BJ (cell line): ENCODE measurements at places on chromosomes 6 and 20. TPM values are rescaled to one million over a fixed set of nuclear protein-coding genes. Genes with fewer than 3 reads are reported as not detected.

The SSTR4 gene
- not detected in 2 replicates for polyA plus RNA-seq

The TFEB gene
- polyA plus RNA-seq: 13.2 and 21.9 TPM in 2 replicates

The ME1 gene
- polyA plus RNA-seq: 5.5 and 11.3 TPM in 2 replicates

The RNF114 gene
- polyA plus RNA-seq: 53.6 and 54.1 TPM in 2 replicates

The CCM2L gene
- not detected in 2 replicates for polyA plus RNA-seq

The SRSF6 gene
- polyA plus RNA-seq: 76.1 and 121 TPM in 2 replicates

The PAX1 gene
- not detected in 2 replicates for polyA plus RNA-seq

The SOX18 gene
- not detected in 2 replicates for polyA plus RNA-seq

The RAET1L gene
- polyA plus RNA-seq: not detected in 2 replicates

The C6orf89 gene
- 66.0 and 71.4 TPM in 2 replicates for polyA plus RNA-seq

The DACT2 gene
- polyA plus RNA-seq: not detected in 2 replicates

The BPIFA1 gene
- polyA plus RNA-seq: not detected in 2 replicates

The SLC17A5 gene
- polyA plus RNA-seq: 13.2 and 21.2 TPM in 2 replicates

The FAM217A gene
- polyA plus RNA-seq: not detected in 2 replicates

The SLC24A3 gene
- 0.94 and 1.7 TPM in 2 replicates for polyA plus RNA-seq

The MATN4 gene
- polyA plus RNA-seq: 0.05 and 0.06 TPM in 2 replicates

The MTO1 gene
- polyA plus RNA-seq: 17.7 and 22.3 TPM in 2 replicates

The TTBK1 gene
- polyA plus RNA-seq: 0.01 TPM in 1 of 2 replicates, not detected in the other

The RBM12 gene
- polyA plus RNA-seq: 54.4 and 60.2 TPM in 2 replicates

The ZSCAN31 gene
- 1.7 and 1.9 TPM in 2 replicates for polyA plus RNA-seq

The COL9A3 gene
- polyA plus RNA-seq: 0.21 and 0.34 TPM in 2 replicates

The MEI4 gene
- not detected in 2 replicates for polyA plus RNA-seq

The RSPO4 gene
- polyA plus RNA-seq: 0.32 and 0.52 TPM in 2 replicates

The ENPP3 gene
- 0.02 TPM in 1 of 2 replicates, not detected in the other for polyA plus RNA-seq

The SAPCD1 gene
- polyA plus RNA-seq: 1.2 and 1.9 TPM in 2 replicates

The GPLD1 gene
- 0.22 and 0.47 TPM in 2 replicates for polyA plus RNA-seq

The NMBR gene
- polyA plus RNA-seq: 0.07 TPM in 1 of 2 replicates, not detected in the other
